ENCODE measurements at places on chromosomes 2 and 18.

GRCh38 chr2:186068139-186068801 is 329.7 kb downstream of the FSIP2 start:
- no peak for DNase-seq

DNA sequence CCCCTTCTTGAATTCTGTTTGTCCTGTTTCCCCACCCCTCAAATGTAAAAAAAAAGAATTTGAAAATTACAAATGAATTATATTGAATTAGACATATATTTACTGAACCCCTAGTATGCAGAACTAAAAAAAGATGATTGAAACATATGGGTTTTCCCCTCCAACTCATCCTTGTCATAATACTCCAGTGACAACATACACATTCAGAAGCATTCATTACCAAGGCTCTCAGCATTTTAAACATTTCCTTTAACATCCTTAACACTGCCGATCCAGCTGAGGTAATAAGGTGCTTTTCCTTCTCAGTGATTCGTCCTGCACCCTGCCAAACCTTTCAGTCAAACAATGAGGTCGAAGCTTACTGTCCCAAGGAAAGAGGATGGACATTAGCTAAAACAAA is 53.1 kb upstream of the DTNB start:
- no peak for DNase-seq

DNA sequence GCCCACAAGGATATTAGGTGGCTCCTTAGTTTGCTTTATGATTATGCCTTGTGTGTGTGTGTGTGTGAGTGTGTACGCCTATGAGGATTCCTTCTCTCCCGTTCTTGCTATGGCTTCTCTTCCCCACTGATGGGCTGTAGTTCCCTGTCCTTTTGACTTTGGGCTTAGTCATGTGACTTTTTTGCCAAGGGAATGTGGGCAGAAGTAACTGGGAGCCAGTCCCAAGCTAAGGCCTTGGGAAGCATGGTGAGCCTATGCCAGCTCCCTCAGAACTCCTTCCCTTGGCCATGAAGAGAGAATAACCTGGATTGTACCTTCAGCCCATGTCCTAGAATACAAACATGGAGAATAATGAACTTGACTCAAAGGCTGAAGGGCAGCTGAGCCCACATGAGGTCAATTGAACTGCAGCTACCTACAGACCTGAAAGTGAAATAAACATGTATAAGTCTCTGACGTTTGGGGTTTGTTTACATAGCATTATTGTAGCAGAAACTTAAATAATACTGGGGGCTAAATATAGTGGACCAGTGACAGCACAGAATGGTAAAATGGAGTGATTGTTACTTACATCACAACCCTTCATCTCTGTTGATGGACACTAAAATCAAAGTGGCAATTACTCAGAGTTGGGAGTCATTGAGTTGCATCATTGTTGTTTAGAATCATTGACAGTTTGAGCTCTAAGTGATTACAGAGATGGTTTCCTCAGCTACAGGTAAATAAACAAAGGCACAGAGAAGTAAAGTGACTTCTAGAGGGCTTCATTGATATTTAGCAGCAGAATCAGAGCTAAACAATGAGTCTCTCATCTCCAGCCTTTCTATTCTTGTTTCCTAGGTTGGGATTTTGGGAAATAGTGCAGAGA is 15.3 kb upstream of the IL36G start:
- no peak for DNase-seq

- DNase-seq: no peak
These were observed 77.0 kb upstream of the GALNT3 start for GRCh38 chr2:165871025-165871424.

DNA sequence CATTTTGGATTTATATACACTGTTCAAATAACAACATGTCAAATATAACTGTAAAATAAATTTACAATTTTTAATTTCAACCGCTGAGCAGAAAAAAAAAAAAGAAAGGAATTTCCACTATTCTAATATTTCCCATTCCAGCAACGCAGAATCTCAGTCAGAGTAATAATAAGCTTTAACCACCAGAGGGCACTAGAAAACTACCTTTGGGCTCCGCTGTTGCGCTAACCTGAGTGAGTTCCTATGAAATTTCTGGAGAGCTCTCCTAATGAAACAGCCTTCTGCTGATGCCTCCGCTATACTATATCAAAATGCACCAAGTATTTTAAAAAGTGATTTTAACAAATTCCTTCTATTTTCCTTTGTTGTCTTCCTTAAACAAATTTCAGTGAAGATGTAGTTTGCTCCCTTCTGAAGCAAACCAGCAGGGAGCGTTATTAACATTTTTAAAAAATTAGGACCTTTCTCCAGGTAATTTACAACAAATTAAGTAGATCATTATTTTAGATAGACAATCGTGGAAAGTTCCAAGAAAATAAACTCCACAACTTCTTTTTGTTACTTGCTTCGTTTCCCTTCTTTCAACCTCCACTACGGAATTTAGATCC is 23.0 kb downstream of the ERMN start:
- DNase-seq: no peak

GRCh38 chr2:25410370-25410769 is 68.6 kb upstream of the DNMT3A start:
- DNase-seq: no peak

- DNase-seq: no peak
These were observed 366.9 kb downstream of the EPHA4 start for GRCh38 chr2:221205103-221205673.

DNA sequence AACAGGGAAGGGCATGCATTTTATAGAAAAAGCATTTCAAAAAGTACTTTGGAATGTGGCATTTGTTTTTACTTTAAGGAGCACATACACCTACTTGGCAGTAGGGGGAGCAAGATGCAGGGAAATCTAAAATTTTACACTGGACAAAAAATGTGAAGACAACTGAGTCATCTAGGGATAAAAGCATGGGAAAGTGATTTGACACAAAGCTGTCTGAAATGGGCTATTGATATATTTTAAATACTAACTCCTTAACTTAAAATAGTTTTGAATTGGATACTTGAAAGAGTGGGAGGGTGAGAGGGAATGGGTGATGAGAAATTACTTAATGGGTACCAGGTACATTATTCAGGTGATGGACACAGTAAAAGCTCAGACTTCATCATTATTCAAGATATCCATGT is 15.8 kb downstream of the TMEM200C start:
- DNase-seq: no peak

GRCh38 chr18:24228667-24229041 is 89.8 kb downstream of the CABYR start:
- DNase-seq: no peak

DNA sequence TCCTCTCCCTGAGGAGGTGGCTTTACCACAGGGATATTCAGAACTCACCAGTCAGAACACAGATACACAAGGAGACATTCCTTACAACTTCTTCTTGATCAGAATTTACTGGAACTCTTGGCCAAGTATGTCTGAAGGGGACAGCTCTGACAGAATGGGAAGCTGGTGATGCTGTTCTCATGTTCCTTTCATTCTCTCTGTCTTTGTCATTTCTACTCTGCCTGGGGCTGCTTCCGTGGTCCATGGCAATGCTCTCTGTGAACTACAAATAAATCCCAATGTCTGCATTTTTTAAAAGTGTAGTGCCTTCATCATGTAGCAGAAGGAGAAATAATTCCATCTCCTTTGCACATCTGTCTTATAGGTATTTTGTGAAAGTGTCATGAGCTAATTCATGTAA is 730.3 kb downstream of the CNTNAP5 start:
- DNase-seq: no peak

GRCh38 chr2:20595439-20596192 is 55.3 kb downstream of the HS1BP3 start:
- DNase-seq: peak; percentile 30

DNA sequence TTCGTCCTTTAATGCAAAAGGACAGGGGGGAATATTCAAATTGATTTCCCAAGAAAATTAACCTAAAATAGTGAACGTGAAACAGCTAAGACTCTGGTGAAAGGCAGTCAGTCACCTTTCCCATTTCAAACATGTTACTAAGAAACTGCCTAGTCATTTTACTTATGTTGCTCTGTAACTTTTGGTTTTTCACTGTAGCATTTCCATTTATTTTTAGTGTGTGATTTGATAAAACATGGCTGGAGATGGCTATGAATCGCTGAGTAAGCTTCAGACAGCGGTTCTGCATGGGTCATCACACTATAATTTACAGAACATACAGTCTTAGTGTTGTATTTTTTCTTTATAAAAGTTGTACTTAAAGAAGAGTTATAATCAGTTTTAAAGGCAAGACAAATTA is 16.0 kb upstream of the KIDINS220 start:
- no peak for DNase-seq

- DNase-seq: peak; percentile 36
These were observed 68.3 kb upstream of the PPM1B start for GRCh38 chr2:44100351-44100750.

GRCh38 chr2:236156095-236156859 is 11.9 kb downstream of the GBX2 start:
- DNase-seq: no peak

- peak; percentile 67 for DNase-seq
These were observed 46.4 kb upstream of the SELENOI start for GRCh38 chr2:26299471-26300101.

DNA sequence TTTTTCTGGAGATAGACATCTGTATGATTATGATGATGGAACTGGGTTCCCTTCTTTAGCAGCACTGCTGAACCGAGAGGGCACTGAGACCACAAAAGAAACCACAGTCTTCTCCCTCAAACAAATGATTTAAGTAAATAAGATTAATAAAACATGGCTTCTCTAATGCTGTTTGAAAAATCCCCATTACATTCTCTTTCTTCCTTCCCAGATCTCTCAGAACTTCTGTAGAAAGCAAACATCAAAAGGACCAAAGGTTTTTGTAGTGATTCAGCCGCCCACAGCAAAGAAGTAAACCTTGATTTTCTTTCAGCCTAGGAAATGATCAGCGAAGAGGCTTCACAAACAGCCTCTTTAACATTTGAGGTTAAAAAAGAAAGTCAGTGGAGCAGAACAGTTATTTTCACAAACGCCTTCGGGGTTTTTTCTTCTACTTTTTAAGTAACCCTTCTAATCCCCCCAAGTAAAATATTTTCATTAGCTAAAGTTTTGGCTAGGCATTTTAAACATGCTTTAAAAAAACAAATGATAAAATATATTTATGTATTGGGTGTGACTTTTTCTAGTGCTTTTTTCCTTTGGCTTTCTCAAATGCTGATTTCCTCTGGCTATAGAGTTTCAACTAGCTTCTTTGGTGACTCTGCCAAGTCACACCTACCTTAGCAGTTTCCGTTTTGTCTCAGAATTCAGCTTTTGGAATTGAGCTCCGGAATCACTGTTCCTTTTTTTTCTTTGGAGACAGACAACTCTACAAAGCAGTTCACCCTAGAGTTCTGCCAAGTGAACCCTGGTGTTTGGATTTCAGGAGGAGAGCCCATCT is 89.6 kb downstream of the UPP2 start:
- DNase-seq: no peak
